Stimulated activated CD4-positive, alpha-beta T cell treated with anti-CD3 and anti-CD28 coated beads, Interleukin-15, amount 100 ng/mL, for 1 hour (primary cell): ENCODE measurements at places on chromosomes 1 and 21.

GRCh38 chr1:155174324-155175280 is 953 bp downstream of the TRIM46 start:
- DNase-seq = no peak

GRCh38 chr1:41416552-41417334 is 55.5 kb downstream of the FOXO6 start:
- DNase-seq = peak; percentile 27

DNA sequence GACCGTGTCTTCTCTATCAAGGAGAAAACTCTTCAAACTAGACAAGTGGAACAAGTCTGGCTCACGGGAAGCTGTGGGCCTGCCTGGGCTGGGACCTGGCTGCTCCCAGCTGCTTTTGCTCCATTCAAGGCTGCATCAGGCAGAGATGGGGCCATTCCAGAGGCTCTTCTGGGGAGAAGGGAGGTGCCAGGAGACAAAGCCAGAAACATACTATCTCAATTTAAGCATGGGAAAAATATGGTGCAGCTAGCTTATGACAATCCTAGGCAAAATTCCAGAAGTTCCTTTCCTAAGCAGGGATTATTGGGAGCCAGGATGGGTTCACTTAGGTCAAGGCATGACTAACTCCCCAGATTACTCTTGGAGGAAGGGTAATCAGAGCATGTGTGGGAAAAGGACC is 90.8 kb upstream of the SLC2A1 start:
- no peak for DNase-seq

GRCh38 chr21:45935628-45936027 is 45.9 kb upstream of the COL6A1 start:
- DNase-seq = no peak

DNA sequence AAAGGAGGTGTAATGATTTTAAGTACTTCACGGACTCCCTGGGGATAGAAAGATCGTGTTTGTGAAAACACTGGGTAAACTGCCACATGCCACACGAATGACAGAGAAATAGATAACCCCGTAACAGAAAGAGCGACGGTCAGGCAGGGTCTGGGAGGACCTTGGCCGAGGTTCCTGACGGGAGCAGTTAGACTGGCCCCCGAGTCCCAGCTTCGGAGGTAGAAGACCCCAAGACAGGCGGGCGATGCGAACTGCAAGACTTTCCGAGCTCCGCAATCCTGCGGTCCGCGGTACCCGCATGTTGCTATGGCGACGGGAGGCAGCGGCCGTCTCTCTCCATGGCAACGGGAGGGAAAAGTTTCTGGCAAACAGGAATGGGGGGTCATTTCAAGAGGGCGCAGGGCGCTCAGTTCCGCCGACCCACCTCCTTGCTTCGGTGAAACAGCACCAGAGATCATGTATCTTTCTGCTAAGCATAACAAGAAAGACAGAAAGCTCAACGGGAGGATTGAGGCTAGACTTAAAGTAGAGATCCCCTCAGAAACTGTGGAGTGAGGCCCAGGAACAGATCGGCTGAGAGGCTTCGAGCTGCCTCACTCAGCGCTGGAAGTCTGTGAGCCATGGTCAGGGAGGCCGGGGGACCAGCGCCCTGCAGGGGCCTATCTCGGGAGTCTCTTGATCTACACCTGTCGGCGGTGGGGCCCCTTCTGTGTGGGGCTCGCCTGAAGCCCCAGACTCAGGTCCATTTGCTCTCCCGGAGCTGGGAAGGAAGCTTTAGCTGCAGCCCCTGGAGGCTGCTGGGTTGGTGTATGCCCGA is 685 bp upstream of the SYT6 start:
- DNase-seq = no peak

- DNase-seq = no peak
Observed at GRCh38 chr1:111998332-111998731, 8.9 kb upstream of the KCND3 start.

- no peak for DNase-seq
Observed at GRCh38 chr21:46607636-46608035, 2.8 kb upstream of the S100B start.

DNA sequence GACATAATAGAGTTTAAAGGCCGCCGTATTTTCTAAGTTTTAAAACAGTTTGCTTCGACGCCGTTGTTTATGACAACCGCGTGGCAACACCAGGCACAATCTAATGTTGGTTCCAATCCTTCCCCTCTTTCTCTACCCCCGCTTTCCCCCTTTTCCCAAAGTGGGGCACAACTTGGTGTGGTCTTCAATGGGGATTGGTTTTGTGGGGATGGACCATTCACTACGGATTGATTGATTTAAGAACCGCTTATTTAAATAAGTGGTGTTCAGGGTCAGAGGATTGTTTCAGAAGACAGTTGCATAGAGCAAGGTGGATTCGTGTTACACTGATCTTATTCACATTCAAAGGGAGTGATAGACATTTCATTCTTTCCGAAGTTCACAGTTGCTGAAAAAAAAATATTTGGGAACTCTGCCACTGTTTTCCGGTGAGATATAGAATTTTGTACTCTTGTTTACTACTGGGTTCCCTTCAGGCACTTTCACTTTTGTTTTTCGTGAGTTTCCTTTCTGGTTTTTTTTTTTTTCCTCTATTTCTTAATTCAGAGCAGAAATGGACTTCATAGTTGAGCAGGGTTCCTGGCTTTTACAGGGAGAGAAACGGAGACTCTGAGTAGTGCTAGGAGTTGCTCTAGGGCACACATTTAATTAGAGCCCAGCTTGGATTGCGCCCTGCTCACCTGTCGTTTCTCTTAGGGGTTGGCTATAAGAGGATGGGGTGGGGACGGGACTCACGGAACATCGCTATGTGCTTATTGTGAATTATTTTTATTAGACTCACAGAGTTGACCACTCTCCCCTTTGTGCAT is 79.6 kb upstream of the AK4 start:
- no peak for DNase-seq

DNA sequence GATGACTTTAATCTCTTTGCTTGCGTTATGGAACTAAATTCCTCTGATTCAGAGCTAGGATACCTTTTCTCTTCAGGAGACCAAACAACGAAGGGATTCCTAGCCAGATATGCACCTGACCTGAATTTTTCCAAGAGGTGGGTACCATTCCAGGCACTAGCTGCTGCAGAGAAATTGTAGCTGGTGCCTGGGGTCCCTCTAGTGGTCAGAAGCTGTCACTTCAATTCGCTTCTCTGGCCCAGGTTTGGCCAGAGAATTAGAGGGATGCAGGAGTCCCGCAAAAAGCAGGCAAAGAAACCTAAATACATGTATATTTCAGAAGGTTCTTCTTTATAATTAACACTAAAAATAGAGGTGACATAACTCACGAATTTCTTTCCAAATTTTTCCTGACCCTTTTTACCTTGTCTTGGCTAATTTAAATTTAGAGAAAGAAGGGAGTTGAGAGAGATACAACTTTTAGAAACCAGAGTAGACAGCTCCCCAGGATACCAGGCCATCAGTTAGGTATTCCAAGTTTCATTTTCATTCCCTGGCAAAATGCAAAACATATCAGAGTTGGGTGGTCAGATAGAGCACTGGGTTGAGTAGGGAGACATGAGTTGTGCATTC is 9.6 kb downstream of the ACKR1 start:
- DNase-seq = no peak

DNA sequence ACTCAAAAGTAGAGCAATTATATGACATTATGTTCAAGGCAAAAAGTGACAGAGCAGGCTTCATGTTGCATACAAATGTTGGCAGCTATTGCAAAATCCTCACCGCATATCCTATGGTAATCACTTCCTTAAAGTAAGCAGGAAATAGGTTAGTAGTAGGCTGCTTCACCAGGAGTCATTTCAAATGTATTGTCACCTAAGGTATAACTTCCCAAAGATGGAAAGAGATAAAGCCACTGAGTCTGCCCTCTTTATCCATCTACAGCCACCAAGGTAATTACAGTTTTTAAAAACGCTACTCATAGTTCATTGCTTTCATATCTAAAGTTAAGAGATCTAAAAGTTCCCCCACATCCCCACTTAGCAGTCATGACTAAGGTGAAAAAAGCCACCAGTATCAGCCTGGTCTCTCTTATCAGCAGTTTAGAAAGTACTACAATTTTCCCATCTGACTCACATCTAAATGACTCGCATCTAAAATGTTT is 31.6 kb upstream of the UBE2U start:
- DNase-seq = no peak

DNA sequence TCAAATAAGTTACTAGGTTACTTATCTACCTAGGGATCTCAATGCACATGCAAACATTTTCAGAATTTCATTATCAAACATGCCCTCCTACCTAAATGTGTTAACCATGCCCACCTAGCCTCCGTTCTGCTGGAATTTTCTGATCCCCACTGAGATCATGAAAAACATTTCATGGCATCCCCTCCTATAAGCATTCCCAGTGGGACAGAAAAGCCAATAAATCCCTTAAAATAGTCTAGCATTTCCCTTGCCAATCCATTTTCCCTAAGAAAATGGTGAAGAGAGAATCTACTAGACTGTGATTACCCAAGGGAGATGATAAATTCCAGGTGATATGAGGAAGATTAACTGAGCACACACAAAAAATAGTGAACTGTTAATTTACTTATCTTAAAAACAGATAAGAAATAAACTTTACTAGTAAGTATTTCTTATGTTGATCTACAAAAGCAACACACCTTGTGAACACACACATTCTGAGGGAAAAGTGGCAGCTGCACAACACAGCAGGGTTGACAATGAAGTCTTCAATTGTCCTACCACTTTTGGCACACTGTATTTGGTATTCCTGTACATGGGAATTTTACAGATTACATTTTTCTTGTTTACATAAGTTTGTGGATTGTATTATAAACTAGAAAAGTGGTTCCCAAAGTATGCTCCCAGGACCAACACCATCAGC is 49.6 kb downstream of the ARID4B start:
- no peak for DNase-seq

DNA sequence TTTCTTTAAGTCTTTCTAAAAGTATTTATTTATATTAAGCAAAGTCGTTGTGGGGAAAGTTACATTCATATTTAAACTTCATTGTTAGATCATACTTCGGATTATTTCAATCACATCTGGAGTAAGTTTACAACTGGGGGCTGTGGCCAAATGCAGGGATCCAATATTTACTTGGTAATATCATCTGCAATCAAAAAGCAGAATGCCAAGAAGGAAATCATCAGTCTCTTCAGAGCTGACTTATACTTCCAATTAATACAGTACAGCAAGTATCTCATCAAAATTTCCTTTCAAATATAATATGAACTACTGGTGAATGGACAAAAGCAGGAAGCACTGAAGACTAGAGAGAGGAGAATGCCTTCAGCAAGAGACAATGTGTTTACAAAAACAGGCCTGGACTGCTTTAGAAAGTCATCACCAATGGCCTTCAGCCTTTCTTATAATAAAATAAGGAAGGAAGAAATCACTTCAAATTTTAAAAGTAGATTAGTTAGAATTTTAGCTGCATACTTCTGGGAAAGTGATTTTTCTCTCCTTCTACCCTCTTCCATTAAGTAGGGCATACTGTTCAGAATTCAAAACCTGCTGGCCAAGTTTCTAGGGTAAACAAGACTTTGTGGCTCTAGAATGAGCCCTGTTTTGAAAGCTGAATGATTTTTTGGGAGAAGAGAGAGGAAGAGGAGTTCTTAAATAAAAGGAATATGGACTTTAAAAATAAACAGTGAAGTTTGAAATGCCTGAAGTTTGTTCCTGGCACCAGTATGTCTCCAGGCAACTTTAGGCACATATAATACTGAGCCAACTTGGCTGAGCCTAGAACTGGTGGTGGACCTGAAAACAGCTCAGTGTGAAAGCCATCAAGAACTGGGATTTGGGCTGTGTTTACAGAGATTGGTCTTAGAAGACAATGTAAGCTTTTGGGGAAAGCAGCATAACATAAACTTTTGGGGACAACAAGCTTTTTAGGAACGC is 22.2 kb upstream of the MYOC start:
- DNase-seq = no peak

GRCh38 chr1:97427371-97427770 is 493.5 kb downstream of the DPYD start:
- DNase-seq = no peak

DNA sequence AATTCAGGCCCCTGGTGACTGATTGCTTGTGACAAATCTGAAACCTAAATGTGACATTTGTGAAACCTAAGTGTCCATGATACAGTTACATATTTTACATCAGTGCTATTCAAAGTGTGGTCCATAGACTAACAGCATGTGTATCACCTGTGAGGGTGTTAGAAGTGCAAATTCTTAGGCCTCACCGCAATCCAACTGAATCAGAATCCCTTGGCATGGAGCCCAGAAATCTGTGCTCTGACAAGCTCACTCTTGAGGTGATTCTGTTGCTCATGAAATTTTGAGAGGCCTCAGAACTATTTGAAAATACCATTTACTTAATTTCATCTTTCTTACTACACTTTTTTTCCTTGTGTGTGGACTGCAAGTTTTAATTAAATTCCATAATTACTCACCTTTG is 587.9 kb downstream of the ADGRL2 start:
- no peak for DNase-seq

DNA sequence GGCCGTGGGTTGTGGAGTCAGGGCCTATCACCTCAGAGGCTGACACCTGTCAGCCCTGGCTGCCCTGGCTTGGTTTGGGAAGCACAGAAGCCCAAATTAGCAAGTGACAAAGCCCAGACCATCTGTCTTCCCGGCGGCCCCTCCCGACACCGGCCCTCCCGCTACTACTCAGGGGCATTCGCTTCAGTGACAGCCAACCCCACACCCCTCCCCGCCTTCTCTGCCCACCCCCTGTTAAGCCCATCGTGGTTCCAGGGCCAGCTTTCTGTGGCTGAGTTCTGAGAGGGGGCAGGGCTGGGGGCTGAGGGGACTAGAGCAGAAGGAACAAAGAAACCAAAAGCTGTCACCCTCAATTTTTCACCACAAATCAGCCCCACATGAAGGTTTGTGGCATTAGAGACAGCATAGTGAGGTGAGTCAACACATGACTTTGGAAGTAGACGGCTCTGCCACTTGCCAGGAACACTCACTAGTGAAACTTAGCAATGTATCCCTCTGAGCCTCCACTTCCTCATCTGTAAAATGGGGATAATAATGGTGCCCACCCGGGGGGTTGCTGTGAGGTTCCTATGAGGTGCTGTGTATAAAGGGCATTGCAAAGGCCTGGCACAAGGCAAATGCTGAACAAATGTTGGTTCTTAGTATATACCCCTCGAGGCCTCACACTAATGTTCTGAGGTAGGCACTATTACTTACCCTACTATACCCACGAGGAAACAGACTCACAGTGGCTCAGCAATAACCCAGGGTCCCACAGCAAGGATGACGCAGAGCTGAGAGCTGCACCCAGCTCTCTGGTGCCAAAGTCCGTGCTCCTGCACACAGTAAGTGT is 5.2 kb upstream of the TNNI1 start:
- DNase-seq = no peak
